ENCODE measurements at places on chromosomes 2 and 18.

DNA sequence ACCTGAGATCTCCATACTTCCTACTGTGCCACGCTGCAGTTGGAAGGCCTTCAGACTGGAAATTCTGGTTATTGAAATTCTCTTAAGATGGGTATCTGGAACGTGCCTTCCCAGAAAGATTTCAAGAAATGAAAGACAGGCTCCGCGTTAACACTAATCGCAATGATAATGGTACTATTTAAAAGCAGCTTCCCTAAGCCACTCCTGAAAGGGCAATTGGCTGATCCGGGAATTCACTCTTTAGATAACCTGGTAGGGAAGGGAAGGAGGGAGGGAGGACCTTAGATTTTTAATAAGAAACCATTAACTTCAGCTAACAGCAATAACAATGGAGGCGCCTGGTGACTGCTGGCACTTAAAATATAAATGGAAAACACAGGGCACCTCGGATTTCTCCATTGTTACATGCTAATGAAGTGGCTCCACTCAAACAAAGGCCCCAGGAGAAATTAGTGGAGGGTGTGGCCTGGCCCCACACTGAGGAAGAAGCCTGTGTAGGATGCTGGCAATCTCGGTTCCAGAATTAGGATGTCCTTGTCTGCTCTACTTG, 22.5 kb upstream of the MTA3 start:
- DNase-seq = no peak

- DNase-seq = no peak
These were observed 135.4 kb downstream of the TRIB2 start for GRCh38 chr2:12852135-12852534.

GRCh38 chr18:64119916-64120315, 29.0 kb downstream of the LINC00305 start:
- DNase-seq = no peak

- DNase-seq = no peak
These were observed 8.9 kb downstream of the KRTCAP3 start for GRCh38 chr2:27451095-27451494.

GRCh38 chr2:229943171-229943570, 20.9 kb downstream of the FBXO36 start:
- no peak for DNase-seq

- no peak for DNase-seq
These were observed 137.9 kb downstream of the MYO5B start for GRCh38 chr18:50057009-50057408.

DNA sequence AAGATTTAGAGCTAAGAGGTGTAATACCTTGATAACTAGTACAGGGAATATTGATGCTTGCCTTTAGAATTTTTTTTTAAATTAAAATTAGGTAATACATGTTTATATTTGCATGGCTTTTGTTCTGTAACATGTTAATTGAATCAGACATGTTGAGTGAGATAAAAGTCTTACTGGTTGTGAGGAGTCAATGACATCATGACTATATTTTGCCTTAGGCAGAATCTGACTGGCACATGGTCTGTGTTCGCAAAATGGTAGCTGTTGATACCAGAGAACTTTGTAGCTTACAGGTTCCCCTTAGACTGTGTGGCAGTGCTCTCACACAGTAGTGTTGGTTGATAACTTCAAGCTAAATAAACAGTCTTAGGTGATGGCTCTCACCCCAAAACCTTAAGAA, 199.7 kb downstream of the PTPRM start:
- DNase-seq = no peak

GRCh38 chr2:151052850-151053660, 208.6 kb downstream of the RBM43 start:
- no peak for DNase-seq

- DNase-seq = peak; percentile 76
These were observed 35.6 kb downstream of the EPAS1 start for GRCh38 chr2:46332686-46333281.

DNA sequence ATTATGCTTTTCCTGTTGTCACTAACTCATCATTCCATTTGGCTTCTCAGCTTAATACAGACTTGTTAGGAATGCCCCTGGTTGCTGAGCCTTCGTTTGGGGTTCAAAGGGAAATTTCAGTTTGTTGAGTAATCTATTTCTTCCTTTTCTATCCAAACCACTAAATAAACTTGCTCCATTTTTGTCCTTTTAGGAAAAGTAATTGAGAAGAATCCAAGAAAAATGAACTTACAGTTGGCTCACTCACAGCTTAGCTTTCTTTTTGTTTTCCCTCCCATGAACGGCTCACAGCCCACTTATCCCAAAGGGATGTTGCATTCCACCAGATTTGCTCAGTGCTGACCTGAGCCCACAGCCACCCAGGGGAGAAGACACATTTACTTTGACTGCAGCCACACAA, 73.9 kb downstream of the SOX11 start:
- no peak for DNase-seq

GRCh38 chr2:113135317-113135716, 7.9 kb downstream of the IL1RN start:
- peak; percentile 27 for DNase-seq

GRCh38 chr2:84782717-84783442, 98.0 kb downstream of the TRABD2A start:
- no peak for DNase-seq

GRCh38 chr2:203376173-203376572, 48.0 kb downstream of the ABI2 start:
- DNase-seq = no peak

GRCh38 chr2:218292048-218293014, at the start of gene TMBIM1:
TSS of gene TMBIM1 (minus strand) at chr2:218292503. CDS start at chr2:218282141, 10,362 bp downstream.
- DNase-seq = peak; percentile 86

DNA sequence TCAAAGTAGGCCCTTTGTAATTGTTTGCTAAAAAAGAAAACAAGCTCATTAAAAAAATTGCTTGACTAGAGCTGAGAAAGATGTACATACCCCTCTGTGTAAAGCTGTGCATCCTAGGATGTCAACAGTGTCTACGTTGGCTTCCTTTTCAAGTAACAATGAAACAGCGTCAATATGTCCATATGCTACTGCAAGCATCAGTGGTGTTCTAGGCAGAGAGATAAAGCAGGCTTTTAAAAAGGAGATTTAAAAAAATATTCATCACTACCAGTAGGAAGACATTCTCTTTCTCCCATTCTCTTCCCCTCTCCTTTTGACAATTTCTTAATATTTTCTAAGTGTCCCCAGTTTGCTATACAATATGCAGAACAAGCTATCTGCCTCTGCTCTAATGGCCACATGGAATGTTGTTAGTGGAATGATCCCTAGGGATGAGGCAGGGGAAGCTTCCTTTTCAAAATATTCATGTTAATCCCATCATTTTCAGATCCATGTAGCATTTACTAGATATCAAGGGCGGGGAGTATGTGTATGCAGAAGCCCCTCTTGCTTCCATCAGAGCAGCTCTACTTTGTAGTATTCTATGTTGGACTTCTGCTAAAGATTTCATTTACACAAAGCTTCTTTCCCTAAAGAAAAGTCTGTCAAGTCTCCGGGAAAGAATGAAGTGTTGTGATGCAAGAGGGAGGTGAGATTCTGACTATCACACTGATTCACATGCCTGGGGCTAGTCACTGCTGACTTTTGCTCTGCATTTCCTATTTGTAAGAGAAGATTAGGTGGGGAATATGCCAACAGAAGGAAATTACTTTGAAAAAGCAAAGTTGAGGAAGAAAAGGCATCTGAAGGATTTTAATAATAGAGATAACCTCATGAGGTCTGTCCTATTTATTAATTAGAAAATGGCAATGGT, 81.5 kb upstream of the PGAP1 start:
- no peak for DNase-seq

GRCh38 chr2:33730193-33730592, 131.1 kb upstream of the FAM98A start:
- DNase-seq = no peak

DNA sequence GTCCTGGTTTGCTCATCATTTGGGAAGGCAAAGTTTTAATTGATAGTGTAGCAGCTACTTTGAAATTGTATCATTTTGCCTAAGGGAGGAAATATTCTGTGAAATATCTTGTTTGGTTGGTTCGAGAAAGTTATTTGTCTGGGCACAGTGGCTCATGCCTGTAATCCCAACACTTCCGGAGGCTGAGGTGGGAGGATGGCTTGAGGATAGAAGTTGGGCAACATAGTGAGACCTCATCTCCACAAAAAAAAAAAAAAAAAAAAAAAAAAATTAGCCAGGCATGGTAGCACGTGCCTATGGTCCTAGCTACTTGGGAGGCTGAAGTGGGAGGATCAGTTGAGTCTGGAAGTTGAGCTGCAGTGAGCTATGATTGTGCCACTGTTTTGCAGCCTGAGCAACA, 3.1 kb upstream of the ADGRF3 start:
- no peak for DNase-seq

GRCh38 chr2:227461811-227462461, 10.0 kb upstream of the AGFG1 start:
- DNase-seq = no peak

GRCh38 chr2:2875831-2876230, 501.8 kb downstream of the EIPR1 start:
- DNase-seq = no peak

DNA sequence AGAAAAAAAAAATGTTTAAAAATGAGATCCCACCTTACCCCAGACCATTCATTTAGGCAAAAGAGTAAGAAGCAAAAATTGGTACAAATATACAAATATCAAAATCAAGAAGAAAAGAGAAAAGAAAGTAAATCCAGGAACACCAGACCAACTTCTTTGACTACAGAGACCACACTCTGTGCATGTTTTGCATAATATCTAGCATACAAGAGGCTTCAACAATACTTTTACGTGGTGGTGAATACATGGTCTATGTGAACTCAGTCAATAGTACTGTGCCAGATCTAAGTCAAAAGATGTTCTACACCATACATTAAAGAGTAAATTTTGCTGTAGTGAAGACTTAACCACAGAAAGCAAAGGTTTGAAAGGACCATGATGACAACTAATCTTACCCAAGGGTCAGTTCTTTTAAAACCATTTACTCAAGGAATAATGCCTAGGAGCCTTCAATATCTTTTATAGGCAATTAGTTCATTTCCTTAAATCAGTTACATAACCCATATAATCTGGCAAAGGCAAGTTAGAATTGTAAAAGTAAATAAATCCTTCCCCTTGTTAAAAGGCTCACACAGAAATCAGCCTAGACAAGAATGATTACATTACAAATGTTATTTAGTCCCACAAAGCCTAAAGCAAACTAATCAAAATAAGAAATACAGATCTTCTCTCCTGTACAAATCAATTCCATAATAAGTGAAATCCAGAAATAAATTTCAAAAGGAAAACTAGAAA, 115.2 kb downstream of the EXOC6B start:
- DNase-seq = no peak

DNA sequence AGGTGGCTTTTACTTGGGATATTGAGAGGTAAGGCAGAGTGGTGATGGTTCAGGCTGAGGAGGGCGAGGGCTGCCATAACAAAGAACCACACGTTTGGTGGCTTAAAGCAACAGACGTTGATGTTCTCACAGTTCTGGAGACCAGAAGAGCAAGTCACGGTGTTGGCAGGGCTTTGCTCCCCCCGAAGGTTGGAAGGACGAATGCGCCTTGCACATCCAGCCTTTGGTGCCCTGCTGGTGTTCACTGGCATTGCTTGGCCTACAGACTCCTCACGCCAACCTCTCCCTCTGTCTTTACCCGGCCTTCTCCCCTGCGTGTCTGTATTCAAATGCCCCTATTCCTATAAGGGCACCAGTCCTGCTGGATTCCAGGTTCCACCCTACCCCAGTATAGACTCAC, 125.4 kb downstream of the TPO start:
- no peak for DNase-seq

DNA sequence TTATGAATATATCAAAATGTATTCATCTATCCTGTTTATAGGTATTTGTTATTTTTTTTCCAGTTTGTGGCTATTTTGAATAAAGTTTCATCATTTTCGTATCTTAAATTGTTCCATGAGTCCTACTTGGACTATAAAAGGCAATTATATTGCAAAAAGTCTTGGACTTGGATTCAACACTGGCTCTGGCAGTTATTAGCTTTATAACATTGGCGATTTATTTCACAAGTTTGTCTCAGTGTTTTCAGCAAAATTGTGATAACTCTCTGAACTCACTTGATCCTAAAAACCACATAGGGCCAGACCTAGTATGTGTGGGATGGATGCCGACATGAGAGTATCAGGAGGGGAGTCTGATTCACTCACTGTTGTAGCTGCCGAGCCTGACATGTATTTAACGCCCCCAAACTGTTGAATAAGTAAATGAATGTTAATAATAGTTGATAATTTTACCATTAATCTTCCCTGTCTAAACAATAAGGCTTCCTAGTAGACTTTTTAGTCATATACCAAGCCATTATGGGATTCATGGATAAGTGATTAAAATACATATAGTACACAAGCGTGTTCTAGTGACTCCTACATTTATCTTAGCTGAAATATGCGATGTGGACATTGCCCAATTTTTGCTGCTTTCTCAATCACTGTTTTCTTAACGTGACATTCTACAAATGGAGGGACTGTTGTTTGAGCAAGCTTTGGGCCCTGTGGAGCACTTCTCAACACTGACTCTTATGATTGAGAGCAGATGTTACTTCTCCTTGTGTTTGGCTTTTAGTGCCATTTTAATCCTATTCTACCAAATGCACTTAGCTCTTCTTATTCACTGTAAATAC, 907.6 kb downstream of the EPHA4 start:
- DNase-seq = no peak

DNA sequence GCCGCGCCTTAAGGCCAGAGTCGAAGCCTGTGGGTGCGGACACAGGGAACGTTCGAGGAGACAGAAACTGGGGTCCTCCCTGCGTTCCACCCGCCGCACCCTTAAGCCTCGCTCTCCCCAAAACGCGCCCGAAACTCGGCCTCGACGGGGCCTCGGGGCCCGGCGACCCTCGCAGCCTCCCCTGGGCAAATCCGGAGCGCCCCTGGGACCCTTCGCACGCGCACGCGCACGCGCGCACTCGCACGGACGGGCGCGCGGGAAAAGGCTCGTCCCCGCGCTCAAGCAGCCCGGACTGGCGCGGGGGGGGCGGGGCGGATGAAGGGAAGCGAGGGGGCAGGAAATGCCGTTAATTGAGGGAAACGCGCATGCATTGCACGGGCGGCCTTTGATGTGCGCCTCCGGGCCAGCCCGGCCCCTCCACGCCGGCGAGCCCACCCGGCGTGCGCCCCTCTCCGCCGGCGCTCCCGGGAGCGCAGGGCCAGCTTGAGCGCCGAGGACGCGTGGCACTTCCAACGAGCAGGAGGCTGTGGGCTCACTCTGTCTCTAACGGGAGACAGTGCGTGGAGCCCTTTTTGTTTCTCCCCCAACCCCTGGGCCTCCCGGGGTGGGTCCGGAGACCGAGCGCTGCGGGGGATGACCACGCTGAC, 5.4 kb upstream of the SALL3 start:
- no peak for DNase-seq

- DNase-seq = no peak
These were observed 204.8 kb upstream of the GALNT5 start for GRCh38 chr2:157052685-157053224.

GRCh38 chr18:7576685-7577084, 9.6 kb downstream of the PTPRM start:
- DNase-seq = no peak

DNA sequence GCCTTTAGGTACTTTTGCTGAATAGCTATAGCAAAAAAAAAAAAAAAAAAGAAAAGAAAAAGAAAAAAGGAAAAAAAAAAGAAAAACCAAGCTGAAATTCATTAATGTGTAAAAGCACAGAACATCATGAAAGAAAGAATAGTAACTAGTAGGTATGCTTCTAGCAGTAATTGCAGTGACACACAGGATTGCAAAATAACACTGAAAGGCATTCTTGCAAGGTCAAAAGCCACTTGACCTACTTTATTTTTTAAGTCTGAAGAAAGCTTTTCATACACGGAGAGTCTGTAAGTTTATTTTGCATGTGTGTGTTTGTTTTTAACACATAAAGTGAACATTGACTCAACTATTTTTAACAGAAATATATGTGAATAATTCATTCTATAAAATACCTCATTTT, 54.4 kb downstream of the DOK6 start:
- DNase-seq = no peak

- DNase-seq = no peak
These were observed 8.1 kb downstream of the KYNU start for GRCh38 chr2:142885543-142885942.

All from left lobe of liver (tissue), 2 donors.